ENCODE measurements at places on chromosomes 2 and 18.

DNA sequence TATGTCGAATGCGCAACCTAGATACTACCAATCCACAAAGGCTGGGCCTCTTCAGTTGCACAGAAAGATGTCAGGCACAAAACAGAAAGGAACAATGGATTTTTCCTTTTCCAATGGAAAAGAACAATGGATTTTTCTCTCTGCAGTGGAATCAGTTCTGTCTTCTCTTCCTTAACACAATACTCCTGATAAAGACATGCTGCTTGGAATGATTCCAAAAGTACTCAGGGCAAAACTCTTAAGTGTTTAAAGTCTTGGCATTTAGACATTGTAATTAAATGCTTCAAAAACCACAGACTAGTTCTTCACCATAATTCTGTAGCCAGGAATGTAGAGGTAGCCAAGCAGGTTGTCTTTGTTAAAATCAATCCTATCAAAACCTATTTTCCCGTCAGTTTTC, 46.7 kb upstream of the FLACC1 start:
- no peak for DNase-seq

DNA sequence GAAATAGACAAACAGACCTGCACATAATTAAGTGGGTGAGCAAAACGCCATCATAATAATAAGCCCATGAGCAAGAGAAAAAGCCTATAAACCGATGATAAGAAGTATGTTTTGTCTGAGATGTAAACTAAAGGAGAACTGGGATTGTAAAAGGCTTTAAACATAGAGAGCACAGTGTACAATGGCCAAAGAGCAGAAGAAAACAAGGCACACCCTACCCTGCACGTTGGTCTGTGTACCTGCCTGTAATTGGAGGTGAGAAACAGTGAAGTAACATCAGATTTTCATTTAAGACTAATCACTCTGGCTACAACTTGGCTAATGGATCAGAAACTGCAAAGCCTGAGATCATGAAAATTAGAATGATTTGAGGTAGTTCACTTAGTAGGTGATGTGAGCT, 1094.7 kb upstream of the GYPC start:
- DNase-seq = no peak

DNA sequence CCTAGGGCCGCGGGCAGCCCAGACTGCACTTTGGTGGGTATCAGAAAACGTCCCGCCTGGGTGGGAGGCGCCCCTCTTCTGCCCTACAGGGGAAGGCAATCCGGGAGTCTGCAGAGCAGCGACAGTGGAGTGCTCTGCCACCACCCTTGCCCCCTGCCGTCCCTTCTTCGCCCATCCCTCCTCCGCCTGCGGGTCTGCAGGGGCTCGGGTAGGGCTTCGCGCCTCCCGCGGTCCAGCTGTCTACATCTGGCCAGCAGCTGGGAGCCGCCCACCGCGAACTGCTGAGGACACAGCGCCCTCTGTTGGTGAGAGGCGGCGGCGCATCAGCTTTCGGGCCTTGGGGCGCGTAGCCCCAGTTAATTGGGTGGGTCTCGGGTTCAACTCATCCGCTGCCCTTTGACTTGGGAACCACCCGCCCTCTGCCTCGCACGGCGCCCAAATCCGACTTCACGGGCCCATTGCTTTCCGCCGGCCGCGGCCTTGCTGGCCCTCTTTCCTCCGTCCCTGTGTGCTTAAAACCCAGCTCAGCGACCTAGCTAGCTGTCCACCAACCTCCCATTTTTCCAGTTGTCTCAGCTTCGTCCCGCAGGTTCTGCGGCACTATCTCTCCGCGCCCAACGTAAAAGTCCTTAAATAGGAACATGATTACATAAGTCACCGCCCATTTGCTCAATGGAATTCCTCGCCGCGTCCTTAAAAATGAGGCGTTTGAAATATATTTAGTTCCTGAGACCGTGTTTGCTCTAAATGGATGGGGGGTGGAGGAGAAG, 17.6 kb downstream of the WNT10A start:
- peak; percentile 84 for DNase-seq

- DNase-seq = no peak
These were observed 420.6 kb downstream of the ZEB2 start for GRCh38 chr2:144099340-144099739.

GRCh38 chr18:78303519-78304191, 676.0 kb upstream of the SALL3 start:
- DNase-seq = no peak

GRCh38 chr18:8468921-8469335, 140.3 kb upstream of the RAB12 start:
- DNase-seq = no peak

- no peak for DNase-seq
These were observed 32.6 kb downstream of the VIT start for GRCh38 chr2:36729067-36729466.

DNA sequence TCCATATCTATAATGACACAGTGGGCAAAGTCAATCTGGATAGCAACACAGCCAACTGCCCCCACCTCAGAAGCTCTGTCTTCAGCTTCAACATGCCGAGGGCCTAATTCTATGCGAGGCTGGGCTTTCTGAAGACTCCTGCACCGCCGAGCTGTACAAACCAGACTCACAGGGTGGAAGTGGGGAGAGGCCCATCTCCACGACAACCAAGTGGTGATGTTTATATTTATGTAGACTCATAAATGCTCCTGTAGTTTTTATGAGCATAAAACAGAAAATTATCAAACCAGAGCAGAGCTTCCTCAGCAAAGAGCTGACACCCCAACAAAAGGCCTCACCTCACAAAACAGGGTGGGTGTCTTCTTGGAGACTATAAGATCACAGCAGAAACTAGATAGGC, 77.0 kb upstream of the LGALSL start:
- no peak for DNase-seq

DNA sequence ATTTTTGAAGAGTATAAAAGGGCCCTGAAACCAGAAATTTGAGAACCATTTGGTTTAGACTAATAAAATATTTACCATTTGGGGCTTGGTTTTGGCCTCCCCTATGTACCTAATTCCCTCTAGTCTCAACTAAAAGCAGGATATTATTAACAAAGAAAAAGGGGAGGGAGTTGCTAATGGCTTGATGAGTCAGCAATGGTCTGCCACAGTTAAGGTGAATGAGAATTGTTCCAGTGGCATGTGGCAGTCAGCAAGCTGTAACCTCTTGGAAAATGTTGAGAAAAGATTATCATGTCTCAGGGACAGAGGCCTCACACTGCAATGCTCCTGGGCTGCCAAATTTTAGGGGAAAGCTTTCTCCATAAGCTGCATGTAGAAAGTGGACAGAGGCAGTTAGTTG, 20.1 kb upstream of the SLC39A10 start:
- no peak for DNase-seq

GRCh38 chr2:16022548-16023240, 82.3 kb downstream of the MYCN start:
- DNase-seq = no peak

GRCh38 chr18:35770376-35771014, 189.0 kb downstream of the GALNT1 start:
- DNase-seq = no peak

GRCh38 chr2:33459745-33460144, 16.7 kb upstream of the RASGRP3 start:
- no peak for DNase-seq

GRCh38 chr18:77153404-77153803, 20.8 kb upstream of the MBP start:
- DNase-seq = no peak

DNA sequence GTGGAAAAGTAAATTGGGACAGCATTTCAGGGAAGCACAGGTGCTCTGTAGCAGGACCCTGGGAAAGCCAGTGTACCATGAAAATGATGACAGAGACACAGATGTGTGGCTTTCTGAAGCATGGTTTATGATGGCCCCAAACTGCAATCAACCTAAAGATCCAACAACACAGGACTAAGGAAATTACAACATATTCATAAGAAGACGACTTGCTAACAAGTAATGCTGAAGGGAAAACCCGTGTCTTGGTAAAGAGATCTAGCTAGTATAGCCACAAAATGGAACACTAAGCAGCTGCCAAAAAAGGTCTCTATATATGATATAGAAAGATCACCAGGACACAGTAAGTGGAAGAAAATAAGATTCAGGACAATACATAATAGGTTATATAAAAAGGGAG, 53.2 kb downstream of the UXS1 start:
- no peak for DNase-seq

GRCh38 chr2:179764710-179765109, 96.7 kb downstream of the ZNF385B start:
- DNase-seq = peak; percentile 18

DNA sequence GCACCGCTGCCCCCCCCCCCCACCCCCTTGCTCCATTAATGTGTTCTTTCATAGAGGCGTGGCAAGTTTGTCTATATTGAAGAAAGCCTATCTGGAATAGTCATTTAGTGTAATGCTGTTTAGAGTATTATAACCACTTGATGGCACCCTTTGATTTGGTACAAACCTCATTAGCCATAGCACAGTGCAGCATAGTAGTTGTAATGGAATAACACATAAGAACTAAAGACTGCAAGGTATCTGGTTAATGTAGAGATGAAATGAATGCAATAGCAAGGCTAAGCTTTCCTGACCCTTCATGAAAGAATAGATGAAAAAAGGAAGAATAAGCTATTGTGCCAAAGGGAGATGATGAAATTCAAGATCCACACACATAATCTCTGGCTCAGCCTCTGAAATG, 81.9 kb downstream of the EHBP1 start:
- peak; percentile 29 for DNase-seq

GRCh38 chr2:8623958-8624591, 57.8 kb upstream of the ID2 start:
- no peak for DNase-seq

- no peak for DNase-seq
These were observed 4.6 kb upstream of the PTPRM start for GRCh38 chr18:7562491-7562890.

DNA sequence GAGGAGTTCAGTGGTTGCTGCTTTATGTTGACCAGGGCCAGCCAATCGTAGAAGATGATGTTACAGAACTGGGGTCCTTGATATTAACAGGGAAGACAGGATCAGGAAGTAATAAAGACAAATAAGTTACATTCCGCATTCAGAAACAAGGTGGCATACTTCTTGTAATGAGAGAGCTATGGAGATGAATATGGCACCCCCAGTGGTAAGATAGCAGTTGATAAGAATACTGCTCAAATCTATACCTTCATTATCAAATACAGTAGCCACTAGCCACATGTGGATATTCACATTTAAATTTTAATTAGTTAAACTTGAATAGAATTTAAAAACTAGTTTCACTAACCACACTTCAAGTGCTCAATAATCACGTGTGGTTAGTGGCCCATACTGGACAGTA, 290.4 kb upstream of the RBMS1 start:
- DNase-seq = no peak

GRCh38 chr2:28161466-28161865, 231.2 kb upstream of the FOSL2 start:
- no peak for DNase-seq

- DNase-seq = no peak
These were observed 1.8 kb upstream of the KCNF1 start for GRCh38 chr2:10909996-10910341.

- DNase-seq = no peak
These were observed 186.4 kb upstream of the SLC39A10 start for GRCh38 chr2:195470622-195471021.

DNA sequence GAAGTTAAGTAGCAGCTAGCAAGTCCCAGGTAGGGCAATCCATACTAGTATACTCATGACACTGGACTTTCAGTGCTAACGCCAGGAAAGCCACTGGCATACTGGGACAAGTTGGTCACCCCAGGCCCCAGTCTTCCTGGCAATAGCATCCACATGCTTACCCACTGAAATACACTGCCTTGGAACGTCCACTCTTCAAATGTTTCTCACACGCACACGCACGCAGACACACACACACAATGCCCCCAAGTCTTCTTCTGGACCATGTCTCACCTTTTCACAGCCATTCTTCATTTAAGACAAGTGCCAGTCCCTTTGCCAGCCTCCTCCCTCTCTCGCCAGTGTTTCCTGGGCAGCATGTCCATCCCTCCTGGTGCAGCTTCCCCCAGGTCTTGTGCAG, 8.7 kb upstream of the TEX261 start:
- no peak for DNase-seq

DNA sequence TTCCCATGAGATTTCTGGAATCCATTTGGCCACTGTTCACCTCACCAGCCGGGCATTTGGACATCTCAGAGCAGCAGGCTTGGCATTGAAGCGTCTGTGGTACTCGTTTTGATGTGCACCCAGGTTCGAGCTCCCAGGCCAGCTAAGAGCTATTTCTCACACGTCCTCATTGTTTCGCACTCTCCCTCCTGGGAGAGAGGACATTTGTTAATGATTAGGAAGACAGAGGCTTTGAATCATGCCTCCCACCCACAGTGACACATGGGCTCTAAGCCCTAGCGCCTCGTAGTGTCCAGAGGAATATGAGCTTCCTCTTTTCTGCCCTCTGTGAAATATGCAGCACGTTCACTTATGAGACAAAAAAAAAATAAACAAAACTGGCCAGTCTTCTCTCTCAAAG, 361.8 kb downstream of the RND3 start:
- DNase-seq = no peak

- DNase-seq = no peak
These were observed 925 bp upstream of the NPC1 start for GRCh38 chr18:23587220-23587642.

- DNase-seq = peak; percentile 24
These were observed 590 bp upstream of the CCDC138 start for GRCh38 chr2:108786008-108786353.
